ENCODE measurements at places on chromosomes 5 and 9. TPM values are rescaled to one million over a fixed set of nuclear protein-coding genes. Genes with fewer than 3 reads are reported as not detected.

GRCh38 chr9:137220317-137221094 lies 1.5 kb downstream of the RNF208 start:
- H3K4me1 ChIP-seq = peaks cover 10% of the 10 kb centered on the region
- DNase-seq = no peak
- H3K36me3 ChIP-seq = no peaks in the 10 kb centered on the region
- no peak overlapping the region for H3K4me3 ChIP-seq

DNA sequence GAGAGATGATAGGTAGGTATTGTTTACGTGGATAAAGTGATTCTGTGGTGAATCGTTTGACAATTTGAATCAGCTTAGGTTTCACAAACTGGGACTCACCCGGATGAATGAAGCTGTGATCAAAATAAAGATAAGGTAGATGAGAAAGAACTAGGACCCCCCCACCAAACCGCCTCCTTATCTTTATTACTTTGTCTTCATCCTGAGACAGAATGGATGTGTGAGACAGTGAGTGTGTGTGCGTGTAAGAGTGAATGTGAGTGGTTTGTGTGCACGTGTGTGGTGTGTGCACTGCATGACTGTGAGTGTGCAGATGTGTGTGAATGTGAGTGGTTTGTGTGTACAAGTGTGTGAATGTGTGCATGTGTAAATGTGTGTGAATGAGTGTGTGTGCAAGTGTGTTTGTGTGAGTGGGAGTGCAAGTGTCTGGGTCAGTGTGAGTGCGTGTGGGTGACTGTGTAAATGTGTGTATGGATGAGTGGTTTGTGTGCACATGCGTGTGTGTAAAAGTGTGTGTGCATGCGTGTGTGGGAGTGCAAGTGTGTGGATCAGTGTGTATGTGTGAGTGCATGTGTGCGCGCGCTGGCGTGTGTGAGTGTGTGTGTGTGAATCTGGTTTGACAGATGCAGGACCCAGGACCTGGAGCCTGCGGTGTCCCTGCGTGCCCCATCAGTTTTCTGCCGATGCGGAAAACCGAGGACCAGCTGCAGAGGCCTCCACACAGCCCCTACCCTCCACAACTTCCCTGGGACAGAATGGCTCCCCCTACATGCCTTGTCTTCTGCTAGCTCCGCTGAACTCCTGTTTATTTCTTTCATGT lies 11.4 kb upstream of the ENG start:
- no peaks in the 10 kb centered on the region for H3K27me3 ChIP-seq
- no peak overlapping the region for H3K4me3 ChIP-seq
- H3K27ac ChIP-seq = no peak overlapping the region
- DNase-seq = no peak
- no peaks in the 10 kb centered on the region for H3K4me1 ChIP-seq

DNA sequence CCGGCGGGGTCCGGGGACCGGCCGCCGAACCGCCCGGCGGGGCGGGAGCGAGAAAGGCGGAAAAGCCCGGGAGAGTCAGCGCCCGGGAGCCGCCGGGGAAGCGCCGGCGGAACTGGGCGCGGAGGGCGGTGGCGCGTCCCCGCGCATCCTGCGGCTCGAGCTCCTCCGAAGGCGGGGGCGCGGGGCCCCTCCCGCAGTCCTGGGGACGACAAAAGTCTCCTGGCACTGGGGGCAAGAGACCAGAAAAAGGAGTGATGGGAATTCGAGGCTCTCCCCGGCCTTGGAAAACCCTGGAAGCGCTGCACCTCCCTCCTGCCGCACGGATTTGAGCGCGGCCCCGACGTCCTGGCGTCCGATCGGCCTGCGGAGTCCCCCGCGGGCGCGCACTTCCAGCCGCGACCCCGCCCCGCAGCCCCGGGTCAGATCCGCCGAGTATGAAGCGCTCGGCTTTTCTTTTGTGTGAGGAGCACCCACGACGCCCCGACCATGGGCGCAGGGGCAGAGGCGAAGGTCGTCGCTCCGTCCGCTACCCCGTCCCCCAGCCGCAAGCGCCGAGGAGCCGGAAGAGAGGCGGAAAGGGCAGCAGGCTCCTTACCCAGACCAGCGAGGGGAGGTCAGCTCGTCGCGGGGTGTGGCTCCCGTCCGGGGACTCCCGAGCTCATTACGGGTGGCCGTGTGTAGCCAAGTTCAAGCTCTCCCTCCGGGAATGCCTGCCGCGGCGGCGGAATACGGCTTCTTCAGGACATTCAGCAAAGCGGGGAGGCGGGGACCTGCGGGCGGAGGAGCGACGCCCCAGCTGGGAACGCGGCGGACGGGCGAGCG lies at the start of gene EPB41L4A:
EPB41L4A (minus strand) TSS at position 114 of the 822 bp plus-strand sequence. CDS start 238 bp downstream, outside the sequence.
- H3K36me3 ChIP-seq = no peaks in the 10 kb centered on the region
- H3K4me1 ChIP-seq = no peaks in the 10 kb centered on the region
- peak; percentile 73 for DNase-seq
- H3K27me3 ChIP-seq = no peaks in the 10 kb centered on the region

Gene VCAN
- total RNA-seq = 4.8 TPM

GRCh38 chr5:127871503-127872153 lies 168.4 kb downstream of the CCDC192 start:
- H3K27me3 ChIP-seq = no peaks in the 10 kb centered on the region
- H3K4me1 ChIP-seq = no peaks in the 10 kb centered on the region
- no peak for DNase-seq
- no peaks in the 10 kb centered on the region for H3K36me3 ChIP-seq
- no peak overlapping the region for H3K4me3 ChIP-seq

Gene STING1
- 5.7 TPM for total RNA-seq

- no peaks in the 10 kb centered on the region for H3K4me1 ChIP-seq
- H3K27me3 ChIP-seq = no peaks in the 10 kb centered on the region
- no peak overlapping the region for H3K4me3 ChIP-seq
- no peak overlapping the region for H3K27ac ChIP-seq
- no peak for DNase-seq
These were observed 36.0 kb downstream of the LYRM7 start for GRCh38 chr5:131206772-131207171.

- H3K36me3 ChIP-seq = no peaks in the 10 kb centered on the region
- no peak overlapping the region for H3K4me3 ChIP-seq
- H3K27me3 ChIP-seq = no peaks in the 10 kb centered on the region
- DNase-seq = no peak
- H3K4me1 ChIP-seq = no peaks in the 10 kb centered on the region
These were observed 100.0 kb downstream of the BASP1 start for GRCh38 chr5:17317473-17317872.

- no peaks in the 10 kb centered on the region for H3K4me1 ChIP-seq
- H3K36me3 ChIP-seq = no peaks in the 10 kb centered on the region
- H3K27ac ChIP-seq = no peak overlapping the region
- no peak for DNase-seq
- H3K27me3 ChIP-seq = no peaks in the 10 kb centered on the region
These were observed 7.3 kb downstream of the PLAC8L1 start for GRCh38 chr5:146098047-146098446.

DNA sequence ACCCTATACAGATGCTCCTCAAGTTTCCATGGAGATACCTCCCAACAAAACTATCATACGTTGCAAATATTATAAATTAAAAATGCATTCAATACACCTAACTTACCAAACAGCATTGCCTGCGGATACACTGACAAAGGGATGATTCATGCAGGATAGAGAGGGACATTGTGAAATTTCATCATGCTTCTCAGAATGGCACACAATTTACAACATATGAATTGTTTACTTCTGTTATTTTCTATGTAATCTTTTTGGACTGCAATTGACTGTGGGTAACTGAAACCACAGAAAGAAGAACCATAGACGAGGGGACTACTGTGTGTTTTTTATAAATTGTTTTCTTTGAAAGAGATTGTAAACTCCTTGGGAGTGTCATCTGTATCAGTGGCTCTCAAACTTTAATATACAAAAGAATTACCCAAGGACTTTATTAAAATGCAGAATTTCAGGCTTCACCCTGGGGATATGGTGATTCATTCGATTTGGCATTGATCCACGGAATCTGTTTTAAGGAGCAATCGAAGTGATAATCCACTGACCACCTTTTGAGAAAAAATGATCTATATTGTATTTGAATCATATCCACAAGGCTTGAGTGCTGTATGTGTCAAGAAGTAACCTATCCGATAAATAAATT lies 146.4 kb downstream of the SGCD start:
- H3K4me3 ChIP-seq = no peak overlapping the region
- DNase-seq = no peak
- no peaks in the 10 kb centered on the region for H3K27me3 ChIP-seq
- H3K4me1 ChIP-seq = no peaks in the 10 kb centered on the region
- no peaks in the 10 kb centered on the region for H3K36me3 ChIP-seq

- no peaks in the 10 kb centered on the region for H3K27me3 ChIP-seq
- no peak overlapping the region for H3K27ac ChIP-seq
- no peaks in the 10 kb centered on the region for H3K4me1 ChIP-seq
- no peak overlapping the region for H3K4me3 ChIP-seq
- DNase-seq = no peak
- H3K36me3 ChIP-seq = no peaks in the 10 kb centered on the region
These were observed 36.1 kb upstream of the ICE1 start for GRCh38 chr5:5386329-5386728.

- H3K4me1 ChIP-seq = no peaks in the 10 kb centered on the region
- H3K4me3 ChIP-seq = no peak overlapping the region
- H3K27ac ChIP-seq = no peak overlapping the region
- H3K36me3 ChIP-seq = no peaks in the 10 kb centered on the region
These were observed 189.5 kb downstream of the TMEM38B start for GRCh38 chr9:105883847-105884246.

- no peak overlapping the region for H3K27ac ChIP-seq
- no peaks in the 10 kb centered on the region for H3K4me1 ChIP-seq
- H3K36me3 ChIP-seq = no peaks in the 10 kb centered on the region
These were observed 104.2 kb upstream of the RASEF start for GRCh38 chr9:83167126-83167525.

DNA sequence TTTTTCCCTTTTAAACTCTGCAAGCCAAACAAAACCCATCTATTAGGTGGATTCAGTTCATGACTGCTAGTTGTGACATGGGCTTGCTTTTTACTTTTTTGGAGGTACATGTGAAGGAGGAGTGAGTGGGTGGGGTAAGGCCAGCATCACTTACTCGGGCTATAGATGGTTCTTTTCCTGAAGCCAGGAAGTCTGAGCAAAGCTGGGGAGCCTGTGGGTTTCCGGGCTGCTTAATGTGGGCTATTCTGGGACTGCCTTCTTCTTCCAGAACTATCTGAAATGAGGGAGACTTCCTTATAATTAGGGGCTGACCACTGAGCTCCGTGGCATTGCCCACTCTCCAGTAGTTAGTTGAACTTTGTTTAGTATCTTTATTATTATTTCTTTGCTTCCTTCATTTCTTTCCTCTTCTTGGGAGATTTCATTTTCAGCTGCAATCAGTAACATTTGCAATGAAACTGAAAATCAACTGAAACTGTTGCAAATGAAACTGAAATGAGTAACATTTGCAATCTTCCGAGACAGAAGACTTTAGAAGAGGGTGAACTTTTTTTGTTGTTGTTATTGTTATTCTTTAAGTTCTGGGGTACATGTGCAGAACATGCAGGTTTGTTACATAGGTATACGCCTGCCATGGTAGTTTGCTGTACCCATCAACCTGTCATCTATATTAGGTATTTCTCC lies 204.9 kb downstream of the LRRC70 start:
- no peak for DNase-seq
- H3K4me3 ChIP-seq = no peak overlapping the region
- H3K4me1 ChIP-seq = no peaks in the 10 kb centered on the region
- no peaks in the 10 kb centered on the region for H3K27me3 ChIP-seq
- H3K27ac ChIP-seq = no peak overlapping the region

Gene GRIN3A
- total RNA-seq = not detected

- H3K36me3 ChIP-seq = no peaks in the 10 kb centered on the region
These were observed 297.0 kb downstream of the SH3GL2 start for GRCh38 chr9:17875886-17876285.

DNA sequence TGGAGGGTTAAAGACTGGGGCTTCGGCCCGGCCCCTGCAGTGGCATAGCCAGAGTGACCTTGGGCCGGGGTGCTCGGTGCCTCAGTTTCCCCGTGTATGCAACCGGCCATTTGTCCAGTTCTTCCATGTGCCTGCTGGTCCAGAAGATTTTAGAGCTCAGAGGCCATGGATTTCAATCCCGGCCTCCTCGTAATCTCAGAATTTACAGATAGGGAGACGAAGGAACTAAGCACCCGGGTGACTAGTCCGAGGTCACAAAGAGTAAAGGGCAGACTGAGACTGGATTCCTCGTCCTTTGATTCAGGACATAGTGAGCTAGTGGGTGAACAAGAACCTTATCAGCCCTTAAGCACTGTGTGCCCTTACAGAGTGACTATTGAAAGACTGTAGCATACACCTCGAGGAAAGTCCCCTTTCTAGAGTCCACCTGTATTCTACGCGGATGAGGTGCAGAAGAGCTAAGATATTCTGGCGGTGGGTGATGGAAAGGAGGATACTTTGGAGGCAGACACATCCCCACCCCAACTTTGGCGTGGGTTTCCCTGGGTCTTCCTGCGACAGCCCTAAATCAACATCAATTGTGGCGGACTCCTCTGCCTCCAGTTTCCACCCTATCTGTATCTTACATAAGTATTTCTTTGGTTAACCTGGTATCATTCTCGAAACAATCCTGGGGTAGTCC lies 597 bp downstream of the SLC31A1 start:
- peaks cover 15% of the 10 kb centered on the region for H3K4me1 ChIP-seq
- no peak for DNase-seq
- H3K27me3 ChIP-seq = no peaks in the 10 kb centered on the region

DNA sequence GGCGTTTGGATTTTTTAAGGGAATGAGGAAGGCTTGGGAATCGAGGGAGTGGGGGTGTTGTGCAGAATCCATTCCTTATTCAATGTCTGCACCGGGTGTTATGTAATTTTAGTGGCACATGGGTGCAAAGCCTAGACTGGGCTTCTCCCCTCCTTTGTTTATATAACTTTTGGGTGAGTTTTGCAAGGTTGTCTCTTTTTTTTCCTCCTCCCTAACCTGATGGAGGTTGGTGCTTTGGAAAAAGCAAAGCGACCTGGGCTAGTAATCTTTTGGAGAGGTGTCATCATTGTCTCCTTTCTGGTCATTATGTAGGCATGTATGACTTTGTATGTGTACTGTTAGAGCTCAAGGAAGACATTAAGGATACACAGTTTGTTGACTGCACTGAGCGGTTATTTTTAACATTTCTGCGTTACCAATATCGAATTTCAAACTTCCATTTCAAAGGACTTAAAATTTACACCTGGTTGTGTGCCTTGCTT lies 3.1 kb downstream of the SMARCA2 start:
- H3K36me3 ChIP-seq = no peaks in the 10 kb centered on the region
- peak overlapping the region; percentile 83 for H3K4me3 ChIP-seq
- no peaks in the 10 kb centered on the region for H3K4me1 ChIP-seq

Gene GARIN3
- total RNA-seq = not detected

DNA sequence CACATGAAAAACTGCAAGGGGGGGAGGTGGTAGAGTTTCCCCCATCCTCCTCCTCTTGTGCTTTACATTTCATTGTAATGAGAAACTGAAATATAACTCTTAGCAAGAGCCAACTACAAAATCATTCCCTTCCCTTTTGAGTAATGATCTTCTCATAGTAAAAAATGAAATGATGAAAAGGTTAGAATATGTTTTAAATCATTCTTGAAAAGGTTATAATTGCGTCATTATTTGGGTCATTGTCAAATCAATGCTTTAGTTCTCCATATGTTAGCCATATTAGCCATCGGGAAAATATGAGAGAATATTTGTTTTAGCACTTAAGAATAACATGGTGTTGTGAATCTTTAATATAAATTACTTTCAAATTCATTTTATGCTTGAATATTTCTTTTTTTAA lies 1185.0 kb upstream of the CDH18 start:
- DNase-seq = no peak
- H3K4me3 ChIP-seq = no peak overlapping the region
- no peaks in the 10 kb centered on the region for H3K36me3 ChIP-seq
- H3K27ac ChIP-seq = no peak overlapping the region

- H3K27me3 ChIP-seq = no peaks in the 10 kb centered on the region
- peak overlapping the region; percentile 67 for H3K27ac ChIP-seq
- H3K4me3 ChIP-seq = peak overlapping the region; percentile 23
- DNase-seq = peak; percentile 50
- H3K4me1 ChIP-seq = peaks cover 7% of the 10 kb centered on the region
These were observed 831 bp downstream of the KLHL3 start for GRCh38 chr5:137734962-137735554.

Data from right lobe of liver (tissue), 6 donors.